NCI-H187 (cell line): ENCODE measurements at places on chromosomes 3 and 15.

DNA sequence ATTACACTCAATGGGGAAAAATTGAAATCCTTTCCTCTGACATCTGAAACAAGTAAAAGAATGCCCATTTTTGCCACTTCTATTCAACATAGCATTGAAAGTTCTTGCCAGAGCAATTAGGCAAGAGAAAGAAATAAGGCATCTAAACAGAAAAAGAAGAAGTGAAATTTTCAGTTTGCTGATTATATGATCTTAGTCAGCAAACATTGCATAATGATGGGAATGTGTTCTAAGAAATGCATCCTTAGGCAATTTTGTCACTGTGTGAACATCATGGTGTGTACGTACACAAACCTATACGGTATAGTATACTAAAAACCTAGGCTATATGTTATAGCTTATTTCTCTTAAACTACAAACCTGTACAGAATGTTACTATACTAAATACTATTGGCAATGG lies 278.0 kb downstream of the CGGBP1 start:
- no peak for DNase-seq

DNA sequence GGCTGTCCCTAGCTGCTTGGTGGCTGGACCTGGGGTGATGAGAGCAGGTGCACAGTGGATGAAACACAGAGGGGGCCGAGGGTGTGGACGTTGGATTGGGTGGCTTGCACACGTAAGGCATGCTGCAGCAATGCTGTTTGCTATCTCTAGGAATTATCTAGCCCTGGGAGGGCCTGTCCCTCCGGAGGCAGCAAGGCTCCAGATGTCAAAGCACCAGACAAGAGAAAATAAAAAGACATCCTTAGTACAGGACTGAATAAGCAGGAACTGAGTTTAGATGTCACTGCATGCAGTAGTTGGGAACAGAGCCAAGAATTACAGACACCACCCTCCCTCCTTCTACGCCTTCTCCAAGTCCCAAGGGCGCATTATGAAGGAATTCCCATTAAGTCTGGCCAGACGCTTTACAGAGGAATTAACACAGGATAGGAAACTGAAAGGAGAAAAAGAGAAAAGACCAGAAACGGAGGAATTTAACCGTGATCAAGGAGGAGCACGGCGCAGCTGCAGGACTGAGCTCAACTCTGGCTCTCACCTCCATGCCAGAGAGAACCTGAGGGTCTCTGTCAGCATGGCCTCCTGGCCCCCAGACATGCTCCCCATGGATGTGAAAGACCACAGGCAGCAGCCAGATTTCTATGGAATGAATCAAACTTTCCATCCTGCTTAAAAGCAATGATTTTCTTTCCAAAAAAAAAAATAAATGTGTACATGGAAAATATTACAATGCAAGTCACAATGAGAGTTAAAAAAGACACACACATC lies 13.8 kb downstream of the ATP10A start:
- no peak for DNase-seq

DNA sequence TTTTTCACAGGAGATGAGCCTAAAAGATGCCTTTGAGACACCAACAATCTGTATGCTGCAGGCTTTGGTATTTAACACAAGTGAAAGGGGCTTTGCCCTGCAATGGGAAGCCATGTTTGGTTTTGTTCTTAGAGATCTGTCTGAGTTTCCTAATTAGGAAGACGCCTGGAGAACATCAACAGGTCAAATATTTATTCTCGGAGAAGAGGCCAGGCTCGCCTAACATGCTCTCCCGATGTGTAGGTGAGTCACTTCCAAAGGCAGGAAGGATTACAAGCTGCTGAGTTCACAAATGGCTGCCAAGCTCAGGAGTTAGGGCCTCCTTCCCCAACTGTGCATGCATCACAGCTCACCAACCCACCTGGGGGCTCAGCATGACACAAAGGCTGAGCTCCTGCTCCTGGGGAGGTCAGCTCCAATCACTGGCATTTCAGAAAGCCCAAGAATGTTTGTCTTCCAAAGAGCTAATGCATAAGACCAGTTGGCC lies 119.5 kb upstream of the PRICKLE2 start:
- no peak for DNase-seq

DNA sequence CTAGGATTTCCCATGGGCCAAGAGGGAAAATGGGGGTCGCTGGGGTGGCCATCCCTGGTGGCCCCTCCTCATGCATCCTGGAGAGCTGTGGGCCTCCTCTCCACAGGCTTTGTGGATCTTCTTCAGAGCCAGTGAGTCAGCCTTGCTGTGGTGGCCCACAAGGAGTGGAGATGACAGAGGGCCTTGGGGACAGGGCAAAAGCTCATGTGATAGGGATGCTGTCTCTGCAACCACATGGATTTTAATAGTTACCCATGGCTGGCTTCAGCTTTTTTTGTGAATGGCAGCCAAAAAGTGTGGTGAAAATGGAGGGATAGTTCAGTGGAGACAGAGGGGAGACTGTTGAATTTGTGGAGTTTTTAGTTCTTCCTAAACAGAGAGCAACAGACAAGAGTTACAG lies 1.2 kb downstream of the TF start:
- no peak for DNase-seq

GRCh38 chr3:58005669-58006068 lies 2.6 kb upstream of the FLNB start:
- no peak for DNase-seq

DNA sequence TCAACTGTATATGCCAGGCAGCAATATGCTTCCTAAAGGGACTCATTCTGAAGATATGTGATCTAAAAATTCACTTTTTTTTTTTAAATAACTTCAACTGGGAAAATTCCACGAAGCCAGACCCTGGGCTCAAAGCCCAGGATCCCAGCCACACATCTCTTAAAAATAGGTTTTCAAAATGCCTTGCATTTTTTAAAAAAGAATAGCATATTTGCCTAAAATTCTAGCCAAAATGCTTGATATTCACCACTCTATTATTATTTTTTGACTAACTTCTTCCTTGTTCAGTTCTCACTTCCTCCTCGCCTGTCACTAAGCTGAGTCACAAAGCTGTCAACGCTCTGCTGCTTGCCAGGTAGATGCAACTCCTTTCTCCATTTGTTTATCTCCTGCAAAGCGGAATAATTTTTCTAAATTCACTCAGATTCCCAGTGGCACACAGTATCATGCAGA lies 28.0 kb upstream of the VGLL4 start:
- DNase-seq: no peak

GRCh38 chr3:106013971-106014370 lies 145.2 kb upstream of the CBLB start:
- DNase-seq: no peak

- DNase-seq: peak; percentile 90
Observed at GRCh38 chr3:186806089-186807055, at the start of gene RFC4. RFC4 (minus strand) TSS chr3:186806482; CDS start chr3:186804713, 1,769 bp downstream.

DNA sequence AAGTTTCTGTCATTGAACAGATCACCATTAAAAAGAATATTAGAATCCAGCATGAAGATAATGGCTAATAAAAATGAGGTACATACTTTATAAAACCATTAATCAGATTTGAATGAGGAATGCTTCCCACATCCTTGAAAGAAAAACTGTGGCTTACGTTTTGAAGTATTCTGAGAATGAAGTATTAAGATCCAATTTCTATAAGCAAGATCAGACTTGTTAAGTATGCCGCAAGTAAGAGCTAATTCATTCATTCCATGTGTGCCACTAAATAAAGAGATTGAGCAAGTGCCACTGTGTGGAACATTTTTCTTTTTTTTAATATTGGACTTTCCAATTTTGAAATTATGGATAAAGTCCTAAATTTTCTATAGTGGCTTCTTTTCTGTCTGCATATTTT lies 30.6 kb downstream of the NMD3 start:
- no peak for DNase-seq

GRCh38 chr3:26171006-26171405 lies 381.1 kb downstream of the OXSM start:
- no peak for DNase-seq

GRCh38 chr15:40430271-40430805 lies 10.4 kb upstream of the BAHD1 start:
- DNase-seq: no peak

GRCh38 chr3:99984668-99985067 lies 129.6 kb downstream of the FILIP1L start:
- DNase-seq: no peak
